ENCODE measurements at places on chromosomes 3 and 15.

GRCh38 chr15:26970712-26971210, at the start of gene GABRG3:
GABRG3 (plus strand) TSS chr15:26971181.
- DNase-seq: peak; percentile 58

GRCh38 chr3:39232859-39233258, 40.5 kb upstream of the XIRP1 start:
- DNase-seq: peak; percentile 19

DNA sequence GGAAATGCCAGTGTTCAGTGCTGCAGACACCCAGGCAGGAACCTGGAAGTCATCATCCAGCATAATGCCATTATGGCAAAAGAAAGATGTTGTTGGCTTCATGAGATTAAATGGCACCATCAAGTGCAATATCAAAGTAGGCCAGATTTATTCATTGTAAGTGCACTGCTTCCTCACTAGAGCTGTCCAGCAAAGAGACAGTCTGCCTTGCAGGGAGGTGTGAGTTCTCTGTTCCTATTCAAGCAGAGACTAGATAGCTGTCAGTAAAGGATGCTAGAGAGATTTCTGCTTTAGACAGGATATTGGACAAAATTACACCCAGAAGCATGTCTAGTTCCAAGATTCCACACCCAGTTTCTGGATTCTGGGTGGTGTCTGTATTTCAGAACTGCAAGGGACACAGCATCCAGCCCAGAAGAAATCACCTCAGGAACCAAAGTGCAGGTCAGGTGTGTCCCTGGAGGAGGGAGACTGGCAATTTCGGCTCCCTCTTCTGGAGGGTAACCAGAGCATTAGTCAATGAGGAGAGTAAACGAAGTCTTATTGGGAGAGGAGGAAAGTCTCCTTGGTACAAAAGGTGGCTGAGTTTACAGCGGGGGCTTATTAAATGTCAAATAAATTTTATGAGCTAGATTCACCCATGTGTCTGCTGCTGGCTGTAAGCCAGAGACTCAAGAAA, 377.3 kb downstream of the EPHB1 start:
- DNase-seq: no peak

DNA sequence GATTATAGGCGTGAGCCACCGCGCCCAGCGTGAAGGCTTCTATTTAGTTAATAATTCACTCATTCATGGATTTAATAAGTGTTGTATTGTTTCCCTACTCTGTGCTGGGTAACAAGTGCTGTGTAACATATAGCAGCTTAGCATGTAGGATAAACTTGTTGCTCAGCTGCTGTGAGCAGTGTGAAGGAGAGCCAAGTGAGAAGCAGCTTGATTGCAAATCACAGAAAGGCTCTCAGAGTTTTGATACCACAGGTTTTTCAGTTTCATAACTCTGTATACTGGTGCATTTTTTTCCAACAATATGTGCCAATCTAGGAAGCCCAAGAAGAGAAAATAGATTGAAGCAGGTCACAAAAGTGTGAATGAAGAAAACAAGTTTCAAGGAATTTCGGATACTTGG, 48.4 kb downstream of the AGTR1 start:
- no peak for DNase-seq

GRCh38 chr3:57787867-57788623, 31.9 kb downstream of the SLMAP start:
- peak; percentile 33 for DNase-seq

- no peak for DNase-seq
These were observed 47.9 kb downstream of the KLF13 start for GRCh38 chr15:31374489-31374888.

DNA sequence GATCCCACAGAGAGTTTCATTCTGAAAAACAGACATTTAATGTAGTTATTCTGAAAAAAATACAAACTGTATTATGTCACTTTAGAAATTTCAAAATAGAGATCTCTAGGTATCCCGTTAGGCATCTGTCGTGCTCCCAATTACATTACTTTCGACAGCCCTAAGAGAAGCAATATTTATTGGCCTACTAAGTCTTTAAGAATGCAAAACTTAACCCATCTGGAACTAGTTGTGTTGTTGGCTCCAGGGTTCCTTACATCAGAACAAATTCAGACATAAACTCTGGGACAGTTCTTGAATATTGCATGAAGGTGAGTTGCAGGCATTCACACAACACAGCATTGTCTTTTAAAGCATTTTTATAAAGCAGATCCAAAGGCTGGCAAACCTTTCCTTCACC, 498.4 kb downstream of the FHIT start:
- no peak for DNase-seq
